ENCODE measurements at places on chromosomes 2 and 18.

DNA sequence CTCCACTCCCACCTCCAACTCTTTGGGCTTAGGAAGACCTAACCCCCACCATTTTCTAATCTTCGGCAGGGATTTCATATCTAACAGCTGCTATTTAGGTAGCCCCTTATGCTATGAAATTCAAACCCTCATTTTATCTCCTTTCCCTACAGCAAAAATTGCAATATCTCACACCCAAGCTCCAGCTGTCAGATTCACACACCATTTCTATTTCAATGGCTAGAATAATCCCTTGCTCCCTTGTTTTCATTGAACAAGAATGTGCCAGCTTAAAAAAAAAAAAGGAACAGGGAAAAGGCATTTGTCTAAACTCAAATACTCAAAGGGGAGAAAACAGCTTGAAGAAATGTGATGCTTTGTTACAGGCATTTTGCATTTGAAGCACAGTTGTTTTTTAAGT, 850.6 kb upstream of the ACVR2A start:
- DNase-seq = no peak

DNA sequence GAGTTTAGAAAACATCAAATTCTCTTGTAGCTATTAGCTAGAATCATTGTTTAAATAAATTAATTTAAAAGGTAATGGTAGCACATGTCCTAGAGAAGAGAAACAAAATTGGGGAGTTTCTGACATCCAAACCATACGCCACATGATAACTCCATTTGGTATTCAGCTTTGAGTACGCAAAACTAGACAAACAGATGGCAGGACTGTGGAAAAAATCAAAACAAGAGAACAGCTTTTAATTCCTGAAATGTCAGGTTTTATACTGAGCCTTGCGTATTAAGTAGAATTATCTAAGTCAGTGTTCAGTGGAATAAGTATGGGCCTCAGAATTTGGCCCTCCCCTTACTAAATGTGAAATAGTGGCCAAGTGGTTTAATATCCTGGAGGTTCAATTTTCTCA, 82.4 kb upstream of the PDE1A start:
- no peak for DNase-seq

DNA sequence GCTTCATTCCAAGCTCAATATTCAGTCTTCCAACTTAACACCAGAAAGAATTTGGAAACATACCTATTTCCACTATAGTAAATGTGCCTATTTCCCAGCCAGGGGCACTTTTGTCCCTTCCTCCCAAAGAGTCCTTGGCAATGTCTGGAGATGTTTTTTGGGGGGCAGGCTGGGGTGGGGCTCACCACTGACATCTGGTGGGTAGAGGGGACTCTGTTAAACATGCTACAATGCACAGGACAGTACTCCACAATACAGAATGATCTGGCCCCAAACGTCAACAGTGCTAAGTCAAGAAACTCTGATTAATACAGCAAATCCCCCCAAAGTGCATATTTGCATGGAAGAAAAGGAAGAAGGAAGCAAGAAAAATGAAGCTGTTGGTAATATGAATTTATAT, 61.7 kb downstream of the SMIM21 start:
- DNase-seq = no peak

GRCh38 chr2:85388878-85389538, 21.2 kb downstream of the CAPG start:
- no peak for DNase-seq

DNA sequence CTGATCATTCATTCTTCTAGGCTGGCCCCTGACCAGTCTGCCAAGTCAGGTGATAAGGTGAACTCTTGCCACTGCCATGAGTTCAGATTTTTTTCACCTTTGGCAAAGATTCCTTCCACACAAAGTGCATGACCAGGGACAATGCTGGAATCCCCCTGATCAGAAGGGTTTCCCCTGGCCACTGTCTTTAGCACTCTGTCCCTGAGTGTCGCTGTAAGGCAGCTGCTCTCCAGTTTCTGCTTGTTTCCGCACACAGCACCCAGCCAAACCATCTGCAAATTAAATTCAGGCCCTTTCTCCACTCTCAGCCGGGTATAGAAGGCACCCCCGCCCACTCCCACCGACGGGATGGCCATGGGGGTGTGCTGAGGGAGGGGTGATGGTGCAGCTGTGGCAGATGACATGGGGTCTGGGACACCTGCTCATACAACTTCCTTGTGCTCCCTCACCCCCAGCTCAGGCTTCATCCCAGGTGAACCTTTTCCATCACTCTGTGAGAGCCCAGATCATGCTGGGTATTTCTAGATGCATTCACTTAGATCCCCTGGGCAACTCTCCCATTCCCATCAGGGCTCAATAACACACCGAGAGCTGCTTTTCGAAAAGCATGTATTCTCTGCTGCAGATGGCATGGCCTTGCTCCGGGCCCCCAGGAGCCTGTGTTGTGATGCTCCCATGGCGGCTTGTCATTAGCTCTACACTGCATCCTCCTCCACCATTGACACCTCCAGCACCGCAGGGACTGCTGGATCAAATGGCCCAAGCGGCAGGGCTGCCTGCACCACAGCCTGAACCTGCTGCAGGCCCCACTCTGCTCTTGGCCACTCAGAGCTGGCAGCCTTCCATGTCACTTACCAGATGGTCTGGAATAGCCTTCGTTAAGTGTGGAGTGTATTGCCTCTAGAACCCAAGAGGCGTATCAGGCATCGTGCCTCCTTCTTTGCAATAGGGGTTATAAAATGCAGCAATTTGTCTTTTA, 52.3 kb upstream of the ROCK2 start:
- no peak for DNase-seq

DNA sequence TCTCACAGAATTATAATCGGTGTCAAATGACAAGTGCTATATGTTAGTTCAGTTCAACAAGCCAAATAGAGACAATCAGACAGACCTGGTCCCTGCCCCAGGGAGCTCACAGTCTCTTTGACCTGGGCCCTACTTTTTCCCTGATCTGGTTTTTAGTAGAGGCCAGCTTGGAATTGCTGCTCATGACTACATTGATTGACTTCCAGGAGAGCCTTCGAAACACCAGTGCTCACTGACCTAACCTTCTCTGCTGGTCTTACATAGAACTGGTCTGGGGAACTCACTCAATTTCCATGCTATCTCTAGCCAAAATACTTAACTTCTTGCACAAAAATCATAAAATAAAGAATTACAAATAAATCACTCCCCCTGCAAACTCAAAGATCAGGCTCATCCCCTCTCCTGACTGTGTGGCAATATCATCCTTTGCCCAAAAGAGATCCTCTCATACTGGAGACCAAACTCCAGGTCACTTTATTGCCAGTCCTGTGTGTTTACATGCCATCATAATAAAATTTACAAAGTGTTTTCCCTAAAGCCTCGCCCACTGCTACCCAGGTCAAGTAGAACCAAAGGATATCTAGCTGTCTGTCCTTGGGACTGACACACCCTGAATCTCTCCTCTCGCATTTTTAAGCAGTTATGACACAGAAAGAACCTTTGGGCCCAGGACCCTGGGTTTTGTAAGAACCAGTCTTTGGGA, 53.2 kb downstream of the PROC start:
- DNase-seq = no peak

GRCh38 chr2:128622371-128622770, 303.7 kb upstream of the HS6ST1 start:
- no peak for DNase-seq

GRCh38 chr2:10220045-10220901, 82.4 kb upstream of the HPCAL1 start:
- no peak for DNase-seq

- peak; percentile 59 for DNase-seq
These were observed at the start of gene CEBPZOS for GRCh38 chr2:37196320-37197195. CEBPZOS (plus strand) TSS chr2:37196496; CDS start chr2:37199705, 3,209 bp downstream.

- no peak for DNase-seq
These were observed 6.7 kb upstream of the LRRC30 start for GRCh38 chr18:7224198-7224597.

DNA sequence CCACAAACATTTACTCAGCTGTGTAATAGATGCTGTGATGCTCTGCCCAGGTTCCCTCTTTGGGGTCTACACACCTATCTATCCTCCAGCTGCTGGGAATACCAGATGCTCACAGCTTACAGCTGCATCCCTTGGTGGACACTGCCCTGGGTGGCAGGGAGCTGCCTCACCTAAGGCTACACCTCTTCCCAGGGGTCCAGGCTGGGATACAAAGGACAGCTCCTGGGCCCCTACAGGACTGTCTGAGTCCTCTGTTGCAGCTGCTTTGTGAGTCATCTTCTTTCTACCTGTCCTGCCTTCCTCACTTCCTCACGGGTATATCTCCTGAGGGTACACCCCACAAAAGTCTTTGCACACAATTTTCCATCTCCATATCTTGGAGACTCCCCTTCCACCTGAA, 27.6 kb downstream of the THNSL2 start:
- no peak for DNase-seq

- DNase-seq = peak; percentile 13
These were observed 50.5 kb downstream of the MTA3 start for GRCh38 chr2:42618972-42619371.

- no peak for DNase-seq
These were observed 245.0 kb downstream of the CLIP4 start for GRCh38 chr2:29360016-29360784.

DNA sequence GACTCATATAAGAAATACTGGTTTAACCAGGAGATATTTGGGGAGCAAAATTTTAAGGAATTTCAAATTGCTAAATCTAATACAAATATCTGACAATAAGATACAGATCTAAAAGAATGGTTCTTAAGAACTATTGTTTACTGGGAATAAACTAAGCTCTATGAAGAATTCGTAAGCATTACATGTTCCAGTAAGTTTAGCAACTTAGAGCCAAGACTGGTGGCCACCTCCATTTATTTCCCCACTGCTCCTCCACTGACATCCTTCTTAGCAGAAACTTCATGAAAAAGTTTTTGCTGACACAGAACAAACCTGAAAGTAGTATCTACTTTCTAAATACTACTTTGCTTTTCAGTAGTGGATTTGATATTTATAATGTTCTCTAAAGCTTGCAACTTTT, 83.0 kb downstream of the ACSL3 start:
- DNase-seq = no peak

DNA sequence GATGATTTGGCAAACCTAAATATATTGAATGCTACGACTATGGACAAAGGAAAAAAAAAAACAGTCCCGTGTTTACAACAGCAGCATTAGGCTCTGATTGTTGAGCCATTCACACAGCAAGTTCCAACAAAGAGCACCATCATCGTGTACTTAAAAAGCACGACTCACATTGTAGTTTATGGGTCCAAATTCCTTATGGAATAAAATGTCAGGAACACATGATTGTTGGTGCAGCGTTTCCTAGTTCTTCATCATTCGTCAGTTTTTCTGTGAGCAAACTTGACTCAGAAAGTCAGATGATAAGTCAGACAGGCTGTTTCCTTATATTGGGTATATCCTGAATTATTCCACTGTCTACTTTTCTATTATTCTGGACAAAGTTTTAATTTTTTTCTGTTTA, 10.0 kb upstream of the KIDINS220 start:
- DNase-seq = no peak

GRCh38 chr2:237637429-237638135, 10.2 kb downstream of the LRRFIP1 start:
- no peak for DNase-seq

GRCh38 chr18:61335684-61336555, 2.7 kb downstream of the CDH20 start:
- DNase-seq = no peak

DNA sequence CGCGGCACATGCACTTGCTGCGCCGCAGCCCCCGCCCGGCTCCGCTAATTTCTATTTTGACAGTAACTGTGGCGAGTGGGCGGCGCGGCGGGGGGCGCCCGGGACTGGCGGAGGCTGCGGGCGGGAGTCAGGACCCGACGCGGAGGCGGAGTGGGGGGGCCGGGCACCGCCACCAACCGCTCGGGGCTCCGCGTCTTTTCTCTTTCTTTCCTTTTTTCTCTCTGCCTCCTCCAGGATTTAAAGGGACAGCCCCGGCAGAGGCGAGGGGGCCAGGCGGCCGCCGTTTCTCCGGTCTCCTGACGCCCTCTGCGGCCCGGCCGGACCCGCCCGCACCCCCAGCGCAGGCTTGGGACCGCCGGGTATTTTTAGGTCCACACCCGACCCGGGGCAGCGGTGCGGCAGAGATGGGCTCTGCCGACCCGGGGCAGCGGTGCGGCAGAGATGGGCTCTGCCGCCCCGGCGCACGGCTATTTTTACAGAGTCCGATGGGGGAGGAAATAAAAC, 460 bp upstream of the ZBTB7C start:
- no peak for DNase-seq

- DNase-seq = no peak
These were observed 19.9 kb downstream of the FAM98A start for GRCh38 chr2:33579227-33579626.

- no peak for DNase-seq
These were observed 104.3 kb downstream of the METTL4 start for GRCh38 chr18:2466978-2467377.

Measured in fibroblast of skin of left quadriceps (primary cell).